ENCODE measurements at places on chromosomes 3 and 15. TPM values are rescaled to one million over a fixed set of nuclear protein-coding genes. Genes with fewer than 3 reads are reported as not detected.
A peak's percentile ranks its signal among the peaks of the same experiment; 100 is the strongest.

- H3K4me3 ChIP-seq = no peak overlapping the region
- no peaks in the 10 kb centered on the region for H3K4me1 ChIP-seq
- H3K36me3 ChIP-seq = no peaks in the 10 kb centered on the region
- H3K27ac ChIP-seq = no peak overlapping the region
These were observed 107.9 kb downstream of the FMN1 start for GRCh38 chr15:33086500-33087121.

DNA sequence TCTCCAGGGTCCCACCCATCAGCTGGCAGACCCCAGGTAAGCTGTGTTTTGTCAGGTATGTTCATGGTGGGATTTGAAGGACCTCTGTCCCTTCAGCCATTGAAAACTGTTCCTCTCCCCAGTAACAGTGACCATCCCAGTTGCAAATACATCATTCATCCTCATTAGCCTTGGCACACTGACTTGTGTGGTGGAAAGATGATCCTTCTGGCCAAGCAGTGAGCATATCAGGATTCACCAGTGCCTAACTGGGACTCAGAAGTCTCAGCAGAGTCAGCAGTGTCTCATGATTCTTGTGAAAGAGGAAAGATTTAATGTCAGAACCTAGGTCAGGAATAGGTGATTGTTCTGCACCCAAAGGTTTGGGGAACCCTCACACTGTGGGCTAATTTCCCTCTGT is 90.2 kb downstream of the DNAJB8 start:
- H3K27me3 ChIP-seq = no peaks in the 10 kb centered on the region
- H3K4me3 ChIP-seq = no peak overlapping the region
- DNase-seq = no peak
- H3K36me3 ChIP-seq = no peaks in the 10 kb centered on the region
- peaks cover 26% of the 10 kb centered on the region for H3K4me1 ChIP-seq
- no peak overlapping the region for H3K27ac ChIP-seq

DNA sequence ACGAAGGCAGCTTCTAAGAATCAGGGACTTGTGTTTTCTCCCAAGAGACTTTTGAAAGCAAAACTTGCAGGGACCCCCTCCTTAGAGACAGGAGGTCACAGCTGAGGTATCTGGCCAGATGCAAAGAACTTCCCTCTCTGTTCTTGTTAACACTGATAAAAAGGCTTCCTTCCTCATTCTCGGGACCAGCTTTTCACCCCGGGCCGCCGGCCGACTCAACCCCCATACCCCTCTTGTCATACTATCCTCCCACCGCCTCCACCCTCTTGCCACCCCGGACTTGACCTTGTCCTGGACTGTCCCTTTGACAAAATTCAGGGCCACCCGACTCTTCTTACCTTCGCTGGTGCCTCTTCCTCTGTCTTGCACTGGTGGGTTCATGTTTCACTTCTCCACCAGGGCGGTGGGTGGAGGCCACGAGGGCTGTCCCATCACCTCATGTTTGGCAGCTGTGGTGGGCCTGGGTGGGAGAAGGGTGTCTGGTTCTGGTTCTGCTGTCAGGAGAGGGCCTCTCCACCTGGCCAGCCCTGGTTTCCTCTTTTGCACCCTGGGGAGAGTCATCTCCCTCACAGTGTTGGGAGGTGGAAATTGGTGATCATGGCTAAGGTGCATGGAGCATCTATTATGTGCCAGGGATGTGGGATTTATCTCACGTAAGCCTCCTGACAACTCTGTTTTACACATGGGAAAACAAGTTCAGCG is 32.5 kb downstream of the BHLHE40 start:
- no peaks in the 10 kb centered on the region for H3K27me3 ChIP-seq
- no peak overlapping the region for H3K27ac ChIP-seq

GRCh38 chr3:30193625-30194044 is 412.8 kb upstream of the TGFBR2 start:
- H3K4me1 ChIP-seq = peaks cover 8% of the 10 kb centered on the region
- H3K36me3 ChIP-seq = no peaks in the 10 kb centered on the region
- H3K4me3 ChIP-seq = no peak overlapping the region
- no peak for DNase-seq

The C2CD4A gene
- total RNA-seq = 0.27 TPM

GRCh38 chr3:128334766-128335165 is 131.9 kb downstream of the DNAJB8 start:
- H3K27ac ChIP-seq = no peak overlapping the region
- H3K4me1 ChIP-seq = no peaks in the 10 kb centered on the region
- no peaks in the 10 kb centered on the region for H3K36me3 ChIP-seq
- peak; percentile 39 for DNase-seq
- no peaks in the 10 kb centered on the region for H3K27me3 ChIP-seq

GRCh38 chr3:11944052-11944673 is 60.0 kb upstream of the SYN2 start:
- no peaks in the 10 kb centered on the region for H3K36me3 ChIP-seq
- no peak for DNase-seq
- no peak overlapping the region for H3K27ac ChIP-seq
- no peak overlapping the region for H3K4me3 ChIP-seq

- no peaks in the 10 kb centered on the region for H3K27me3 ChIP-seq
- no peaks in the 10 kb centered on the region for H3K4me1 ChIP-seq
- no peak overlapping the region for H3K4me3 ChIP-seq
- H3K36me3 ChIP-seq = no peaks in the 10 kb centered on the region
- no peak overlapping the region for H3K27ac ChIP-seq
These were observed 21.0 kb upstream of the CTXND1 start for GRCh38 chr15:80272987-80273386.

The TWF2 gene
- total RNA-seq = 40.4 TPM

- H3K36me3 ChIP-seq = no peaks in the 10 kb centered on the region
- no peak overlapping the region for H3K4me3 ChIP-seq
- DNase-seq = no peak
- no peaks in the 10 kb centered on the region for H3K27me3 ChIP-seq
- H3K27ac ChIP-seq = no peak overlapping the region
- H3K4me1 ChIP-seq = no peaks in the 10 kb centered on the region
These were observed 3.6 kb upstream of the PLA1A start for GRCh38 chr3:119594066-119594465.

DNA sequence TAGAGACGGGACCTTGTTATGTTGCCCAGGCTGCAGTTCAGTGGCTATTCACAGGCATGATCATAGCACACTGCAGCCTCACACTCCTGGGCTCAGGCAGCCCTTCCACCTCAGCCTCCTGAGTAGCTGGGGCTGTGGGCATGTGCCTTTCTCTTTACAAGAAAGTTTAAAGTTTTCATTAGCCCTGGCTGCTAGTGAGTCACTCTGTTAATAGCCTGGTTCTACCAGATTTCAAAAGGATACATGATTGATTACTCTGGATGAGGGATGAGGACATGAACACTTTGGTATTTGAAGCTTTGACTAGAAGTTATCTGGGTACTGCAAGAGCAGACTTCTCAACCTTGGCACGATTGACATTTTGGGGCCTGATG is 95.1 kb downstream of the DHX36 start:
- peaks cover 51% of the 10 kb centered on the region for H3K4me1 ChIP-seq
- no peak overlapping the region for H3K4me3 ChIP-seq
- no peak for DNase-seq
- H3K27me3 ChIP-seq = no peaks in the 10 kb centered on the region
- peak overlapping the region; percentile 47 for H3K27ac ChIP-seq

The GHSR gene
- total RNA-seq = not detected

The SNAP23 gene
- total RNA-seq = 67.4 TPM

DNA sequence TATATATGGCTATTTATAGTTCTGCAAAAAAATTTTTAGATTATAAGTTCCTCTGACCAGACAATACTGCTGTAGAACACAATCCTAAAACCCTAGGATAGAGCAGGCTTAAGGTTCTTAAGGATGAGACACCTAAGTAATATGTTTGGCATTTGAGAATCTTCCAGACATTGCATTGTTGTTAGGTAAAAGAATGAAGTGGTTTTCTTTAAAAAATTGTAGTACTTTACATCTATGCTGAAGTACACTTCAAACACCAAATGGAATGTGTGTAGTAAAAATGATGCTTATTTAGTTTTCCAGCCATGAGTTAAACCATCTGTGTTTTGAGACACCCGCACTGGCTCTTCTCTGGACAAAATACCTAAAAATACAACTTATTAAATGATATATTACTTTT is 857.7 kb downstream of the OTOL1 start:
- H3K4me1 ChIP-seq = peaks cover 20% of the 10 kb centered on the region
- H3K27me3 ChIP-seq = no peaks in the 10 kb centered on the region
- no peak overlapping the region for H3K27ac ChIP-seq
- DNase-seq = no peak

The PRR20G gene
- not detected for total RNA-seq

DNA sequence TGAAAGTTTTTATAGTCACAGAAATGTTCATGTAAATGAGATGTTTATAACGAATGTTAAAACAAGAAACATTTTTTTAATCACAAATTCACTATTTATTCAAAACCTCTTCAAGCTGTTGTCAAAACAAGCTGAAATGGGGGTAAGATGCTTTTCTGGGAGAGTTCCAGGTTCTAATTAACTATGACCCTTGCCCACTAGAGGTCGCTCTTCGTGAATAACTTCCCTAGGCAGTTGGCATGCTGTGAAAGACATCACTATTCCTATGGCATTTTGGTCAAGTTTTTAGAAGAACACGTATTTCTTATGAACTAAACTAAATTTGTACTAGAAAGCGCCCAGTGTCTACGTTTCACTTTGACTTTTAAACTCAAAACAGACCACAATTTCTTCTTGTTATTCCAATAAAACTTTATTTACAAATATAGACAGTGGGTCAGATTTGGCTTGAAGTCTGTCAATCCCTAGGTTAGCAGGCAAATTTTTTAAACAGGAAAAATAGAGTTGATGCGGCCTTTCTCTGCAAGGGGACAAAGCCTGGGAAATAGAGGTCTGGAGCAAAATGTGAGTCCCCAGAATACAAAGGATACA is 62.8 kb upstream of the CMTM8 start:
- H3K4me1 ChIP-seq = no peaks in the 10 kb centered on the region
- no peaks in the 10 kb centered on the region for H3K36me3 ChIP-seq
- H3K27ac ChIP-seq = no peak overlapping the region
- no peaks in the 10 kb centered on the region for H3K27me3 ChIP-seq

DNA sequence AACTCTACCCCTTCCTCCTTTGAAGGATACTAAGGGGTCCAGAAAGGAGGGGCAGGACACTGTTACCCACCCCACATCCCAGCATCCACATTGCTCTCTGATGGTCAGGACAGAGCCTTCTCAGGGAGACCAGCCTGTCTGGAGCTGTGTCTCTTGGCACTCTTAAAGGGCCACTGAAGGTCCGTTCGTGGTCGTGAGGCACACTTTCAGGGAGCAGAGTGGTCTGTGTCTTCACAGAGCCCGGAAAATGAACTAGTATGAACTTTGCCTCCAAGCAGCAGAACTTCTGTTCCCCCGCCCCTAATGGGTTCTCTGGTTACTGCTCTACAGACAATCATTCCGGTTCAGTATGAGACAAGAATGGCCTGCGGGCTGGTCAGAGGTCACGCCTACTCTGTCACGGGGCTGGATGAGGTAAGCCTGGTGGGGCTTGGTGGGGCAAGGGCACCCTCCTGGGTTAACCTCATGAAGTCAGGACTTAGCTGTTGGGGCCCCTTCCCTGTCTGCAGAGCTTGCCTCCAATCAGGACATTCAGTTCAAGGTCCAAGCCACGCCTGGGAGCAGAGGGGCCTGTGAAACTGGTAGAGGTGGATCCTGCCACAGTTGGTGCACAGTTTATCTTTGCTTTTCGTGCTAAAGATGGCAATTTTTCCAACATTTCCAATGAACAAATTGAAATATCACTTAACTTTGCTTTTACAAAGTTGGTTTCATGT is 33.2 kb downstream of the CAPN3 start:
- no peak overlapping the region for H3K27ac ChIP-seq
- H3K36me3 ChIP-seq = no peaks in the 10 kb centered on the region
- no peak for DNase-seq
- H3K27me3 ChIP-seq = no peaks in the 10 kb centered on the region
- no peaks in the 10 kb centered on the region for H3K4me1 ChIP-seq

The IL17RB gene
- 2.8 TPM for total RNA-seq

DNA sequence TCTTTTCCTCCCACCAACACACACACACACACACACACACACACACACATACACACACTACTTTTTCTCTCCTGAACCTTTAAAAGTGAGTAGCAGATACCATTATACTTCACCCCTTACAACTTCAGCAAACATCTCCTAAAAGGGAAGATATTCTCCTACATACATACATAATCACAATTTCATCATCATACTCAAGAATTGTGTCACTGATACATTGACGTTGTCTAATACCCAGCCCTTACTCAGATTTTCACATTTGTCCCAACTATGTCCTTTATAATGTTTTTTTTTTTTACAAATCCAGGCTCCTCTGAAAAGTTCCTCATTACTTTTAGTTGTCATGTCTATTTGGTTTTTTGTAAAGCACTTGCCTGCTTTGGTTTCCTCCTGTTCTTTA is 18.5 kb downstream of the ABHD6 start:
- no peak for DNase-seq
- H3K27ac ChIP-seq = no peak overlapping the region
- no peaks in the 10 kb centered on the region for H3K36me3 ChIP-seq
- no peak overlapping the region for H3K4me3 ChIP-seq
- peaks cover 32% of the 10 kb centered on the region for H3K4me1 ChIP-seq
- no peaks in the 10 kb centered on the region for H3K27me3 ChIP-seq

- no peaks in the 10 kb centered on the region for H3K27me3 ChIP-seq
- no peak for DNase-seq
- no peaks in the 10 kb centered on the region for H3K4me1 ChIP-seq
- H3K36me3 ChIP-seq = no peaks in the 10 kb centered on the region
- no peak overlapping the region for H3K27ac ChIP-seq
These were observed 757.6 kb downstream of the TBL1XR1 start for GRCh38 chr3:176439729-176440128.

DNA sequence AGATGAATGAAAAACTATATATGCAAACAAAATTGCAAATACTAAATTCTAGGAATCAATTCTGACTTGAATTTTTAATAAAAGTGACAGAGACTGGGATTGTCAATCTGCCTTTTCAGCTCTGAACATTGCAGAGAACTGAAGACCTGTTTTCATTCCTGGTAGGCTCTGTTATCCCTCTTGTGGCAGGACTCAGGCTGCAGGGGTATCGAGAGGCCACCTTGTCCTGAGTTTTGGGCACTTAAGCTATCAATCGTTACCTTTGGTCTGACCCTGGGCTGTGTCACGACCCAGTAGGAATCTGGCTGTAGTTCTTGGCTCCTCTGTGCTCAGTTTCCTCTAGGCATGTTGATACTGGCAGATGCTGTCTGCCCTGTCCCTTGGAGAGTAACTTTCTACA is 238.0 kb downstream of the CACNA2D3 start:
- no peak overlapping the region for H3K27ac ChIP-seq
- H3K36me3 ChIP-seq = no peaks in the 10 kb centered on the region
- peaks cover 32% of the 10 kb centered on the region for H3K4me1 ChIP-seq
- DNase-seq = no peak

DNA sequence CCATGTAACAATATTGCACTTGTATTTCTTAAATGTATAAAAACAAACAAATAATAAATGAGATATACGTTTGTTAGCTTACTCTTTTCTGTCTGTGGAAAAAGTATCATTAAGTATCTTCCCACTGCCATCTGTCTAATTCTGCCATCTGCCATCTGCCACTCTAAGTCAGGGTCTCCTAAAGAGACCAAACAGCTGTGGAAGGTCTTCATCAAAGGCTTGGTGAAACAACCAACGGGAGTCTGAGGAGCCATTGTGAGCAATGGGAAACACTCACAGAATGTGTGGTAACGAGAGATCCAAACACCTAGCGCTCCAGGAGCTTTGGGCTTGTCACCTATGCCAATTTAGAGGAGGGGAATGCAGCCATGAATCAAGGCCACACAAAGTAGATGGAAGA is 28.7 kb upstream of the PFN2 start:
- H3K4me3 ChIP-seq = no peak overlapping the region
- H3K27me3 ChIP-seq = no peaks in the 10 kb centered on the region
- H3K27ac ChIP-seq = no peak overlapping the region
- H3K36me3 ChIP-seq = no peaks in the 10 kb centered on the region
- DNase-seq = no peak

- DNase-seq = peak; percentile 60
- H3K4me1 ChIP-seq = peaks cover 65% of the 10 kb centered on the region
- no peaks in the 10 kb centered on the region for H3K36me3 ChIP-seq
- H3K4me3 ChIP-seq = peak overlapping the region; percentile 46
- H3K27me3 ChIP-seq = no peaks in the 10 kb centered on the region
These were observed 24.2 kb upstream of the C15orf39 start for GRCh38 chr15:75177360-75178071.
